Hindlimb muscle (tissue), 1 donor: ENCODE measurements at places on chromosomes 7 and 10. TPM values are rescaled to one million over a fixed set of nuclear protein-coding genes. Genes with fewer than 3 reads are reported as not detected.

ACBD7 gene
- 0.59 TPM for polyA plus RNA-seq

UCMA gene
- not detected for polyA plus RNA-seq

CPA2 gene
- polyA plus RNA-seq = 0.28 TPM

EPO gene
- not detected for polyA plus RNA-seq

ACSL5 gene
- polyA plus RNA-seq = 3.1 TPM

SPDYE1 gene
- polyA plus RNA-seq = 2.3 TPM

FBXL13 gene
- polyA plus RNA-seq = 0.76 TPM

PLCE1 gene
- 53.4 TPM for polyA plus RNA-seq

MYO1G gene
- polyA plus RNA-seq = 0.59 TPM

SAMD9L gene
- polyA plus RNA-seq = 4.8 TPM

RABGEF1 gene
- polyA plus RNA-seq = 21.9 TPM

PHKG1 gene
- 55.4 TPM for polyA plus RNA-seq

ZNF853 gene
- 15.5 TPM for polyA plus RNA-seq

TYW1 gene
- 15.5 TPM for polyA plus RNA-seq

STK31 gene
- polyA plus RNA-seq = 2.1 TPM

RBM20 gene
- polyA plus RNA-seq = 14.0 TPM

KAZALD1 gene
- polyA plus RNA-seq = 23.5 TPM

OGDHL gene
- polyA plus RNA-seq = 0.26 TPM

EBF3 gene
- polyA plus RNA-seq = 71.1 TPM

FAM221A gene
- polyA plus RNA-seq = 2.5 TPM

TRPV6 gene
- polyA plus RNA-seq = 0.05 TPM

PODXL gene
- polyA plus RNA-seq = 91.8 TPM

GRM3 gene
- 0.14 TPM for polyA plus RNA-seq

NUDT13 gene
- 4.4 TPM for polyA plus RNA-seq

PNLIPRP1 gene
- polyA plus RNA-seq = not detected

SLC39A12 gene
- polyA plus RNA-seq = not detected

IFIT3 gene
- polyA plus RNA-seq = 8.2 TPM

NUTM2A gene
- 3.5 TPM for polyA plus RNA-seq

FAM180A gene
- not detected for polyA plus RNA-seq

PSD gene
- polyA plus RNA-seq = 4.9 TPM

CPEB3 gene
- 6.1 TPM for polyA plus RNA-seq

FFAR4 gene
- polyA plus RNA-seq = 0.43 TPM

NPFFR1 gene
- polyA plus RNA-seq = 0.09 TPM

KLF14 gene
- 1.5 TPM for polyA plus RNA-seq

WEE2 gene
- 0.22 TPM for polyA plus RNA-seq

PON3 gene
- 5.6 TPM for polyA plus RNA-seq

PLPP4 gene
- polyA plus RNA-seq = 0.23 TPM

CPN1 gene
- polyA plus RNA-seq = not detected

NOS3 gene
- 9.2 TPM for polyA plus RNA-seq

PDE1C gene
- 2.1 TPM for polyA plus RNA-seq

RPP30 gene
- polyA plus RNA-seq = 34.5 TPM

IDI2 gene
- not detected for polyA plus RNA-seq

GSTO2 gene
- polyA plus RNA-seq = 1.1 TPM

HOXA4 gene
- polyA plus RNA-seq = 24.6 TPM

POP7 gene
- 21.4 TPM for polyA plus RNA-seq

XRCC2 gene
- 3.2 TPM for polyA plus RNA-seq

EPHA1 gene
- 5.8 TPM for polyA plus RNA-seq

OR6B1 gene
- polyA plus RNA-seq = not detected

CALML3 gene
- polyA plus RNA-seq = 0.45 TPM

ATP6V0A4 gene
- not detected for polyA plus RNA-seq

PTN gene
- 52.2 TPM for polyA plus RNA-seq

VAX1 gene
- polyA plus RNA-seq = not detected

ZNF12 gene
- polyA plus RNA-seq = 16.2 TPM

ALDH18A1 gene
- 31.3 TPM for polyA plus RNA-seq

TMEM236 gene
- 0.49 TPM for polyA plus RNA-seq

GPR26 gene
- not detected for polyA plus RNA-seq

NRBF2 gene
- polyA plus RNA-seq = 13.4 TPM

TAC1 gene
- 0.80 TPM for polyA plus RNA-seq
